HCEC 1CT (cell line): ENCODE measurements at places on chromosomes 1 and 21.

- DNase-seq = peak; percentile 36
Measured at GRCh38 chr1:178241837-178242236, 147.9 kb downstream of the RASAL2 start.

GRCh38 chr1:155017946-155018316 is 15.3 kb downstream of the ZBTB7B start:
- no peak for DNase-seq

DNA sequence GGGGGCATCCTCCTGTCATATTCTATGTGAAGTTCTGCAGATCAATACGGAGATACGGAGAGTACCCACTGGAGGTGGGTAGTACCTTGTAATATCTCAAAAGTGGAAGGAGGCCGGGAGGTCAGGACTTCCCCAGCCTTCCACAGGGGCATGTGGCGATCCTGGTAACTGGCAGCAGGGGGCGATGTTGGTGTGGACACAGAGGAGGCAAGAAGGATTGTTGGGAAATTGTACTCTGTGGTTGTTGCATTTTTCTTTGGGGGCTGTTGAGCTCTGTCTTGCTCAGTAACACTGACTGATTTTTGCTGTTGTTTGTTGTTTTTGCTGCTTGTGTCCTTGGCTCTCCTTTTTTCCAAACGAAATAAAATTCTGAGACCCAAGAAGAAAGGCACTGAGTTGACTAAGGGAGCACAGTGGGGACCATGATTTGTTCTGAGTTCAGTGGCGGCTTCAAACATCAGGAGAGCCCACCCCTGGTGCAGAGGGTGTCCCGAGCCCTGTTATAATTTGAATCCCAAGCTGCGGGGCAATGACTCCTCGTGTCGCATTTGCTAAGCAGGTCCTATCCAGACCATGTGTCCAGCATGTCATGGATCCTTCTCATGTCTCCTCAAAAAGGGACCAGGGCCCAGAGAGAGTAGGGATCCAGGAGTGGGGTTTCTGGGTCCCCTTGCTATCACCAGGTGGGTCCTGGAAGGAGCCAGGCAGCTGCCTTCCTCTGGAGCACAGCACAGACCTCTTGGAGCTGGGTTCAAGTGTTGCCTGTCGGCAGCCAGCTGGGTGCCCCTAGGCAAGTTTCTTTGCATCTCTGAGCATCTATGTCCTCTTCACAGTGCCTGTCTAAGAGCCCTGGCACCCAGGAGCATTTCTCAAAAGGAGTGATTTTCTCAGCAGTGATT is 22.8 kb downstream of the LHX4 start:
- peak; percentile 47 for DNase-seq

DNA sequence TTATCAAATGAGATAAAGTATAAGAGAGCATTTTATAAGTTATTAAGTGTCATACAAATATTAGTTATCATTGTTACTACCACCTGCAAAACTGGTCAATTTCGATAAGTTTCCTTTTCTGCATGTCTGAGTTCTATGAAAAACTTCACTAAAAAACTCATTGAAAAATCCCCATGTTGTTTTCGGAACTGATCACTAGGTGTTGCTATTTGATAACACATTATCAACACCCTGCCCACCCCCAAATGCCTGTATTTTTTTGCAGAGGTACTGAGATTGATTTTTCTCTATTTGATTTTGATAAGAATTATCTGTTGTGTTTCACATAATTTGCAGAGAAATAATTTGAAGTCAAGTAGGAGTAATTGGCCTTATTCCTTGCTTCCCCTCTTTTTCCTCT is 22.1 kb upstream of the DISP1 start:
- no peak for DNase-seq

GRCh38 chr1:225851805-225852204 is 30.4 kb downstream of the TMEM63A start:
- DNase-seq = no peak

GRCh38 chr21:38802050-38803026 is 3.4 kb upstream of the ETS2 start:
- DNase-seq = no peak

GRCh38 chr21:44653656-44654575 is 543 bp downstream of the KRTAP12-4 start:
- DNase-seq = no peak

DNA sequence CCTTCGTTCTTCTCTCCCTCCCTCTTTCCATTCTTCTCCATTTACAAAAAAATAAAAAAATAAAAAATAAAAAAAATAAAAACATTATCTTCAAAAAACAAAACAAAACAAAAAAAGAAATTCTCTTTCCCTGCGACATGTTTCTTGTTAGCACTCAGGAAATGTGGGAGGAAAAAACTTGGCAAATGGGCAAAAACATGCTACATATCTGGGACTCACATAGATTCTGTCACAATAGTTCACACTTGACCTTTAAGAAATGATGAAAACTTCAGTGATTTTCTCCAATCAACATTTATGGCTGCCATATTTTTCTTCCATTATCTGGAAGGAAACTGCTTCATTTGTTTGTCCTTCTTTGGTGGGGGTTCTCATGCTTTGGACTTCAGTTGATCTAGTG is 109.3 kb downstream of the PRKAB2 start:
- no peak for DNase-seq

DNA sequence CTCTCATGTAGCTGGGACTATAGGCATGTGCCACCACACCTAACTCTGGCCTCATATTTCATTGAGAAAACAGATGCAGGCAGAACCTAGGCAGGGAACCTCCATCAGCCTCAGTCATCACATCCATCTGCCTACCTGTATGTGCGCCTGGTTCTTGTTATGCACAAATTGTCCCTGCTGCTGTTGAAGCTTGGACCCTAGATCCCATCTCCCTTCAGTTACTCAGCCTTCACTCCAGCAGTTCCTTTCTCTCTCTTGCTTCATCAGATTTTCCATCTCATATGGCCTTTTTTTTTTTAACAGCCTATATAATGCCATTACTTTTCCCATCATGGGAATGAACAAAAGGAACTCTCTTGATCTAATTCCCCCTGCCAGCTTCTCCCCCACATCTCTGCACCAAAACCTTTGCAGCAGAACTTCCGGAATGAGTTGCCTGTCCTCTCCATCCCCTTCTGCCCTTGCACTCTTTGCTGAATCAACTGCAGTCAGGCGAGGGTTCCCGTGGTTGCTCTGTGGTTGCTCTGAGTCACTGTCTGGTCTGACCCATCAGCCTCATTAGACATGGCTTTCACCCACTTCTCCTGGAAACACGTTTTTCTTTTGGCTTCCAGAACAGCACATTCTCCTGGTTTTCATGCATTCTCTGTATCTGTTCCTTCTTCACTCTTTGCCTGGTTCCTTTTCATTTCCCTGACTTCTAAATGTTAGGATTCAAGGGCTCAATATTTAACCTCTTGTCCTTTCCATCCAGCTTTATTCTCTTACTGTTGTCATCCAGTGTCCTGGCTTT is 41.5 kb downstream of the UBE4B start:
- peak; percentile 95 for DNase-seq

- peak; percentile 95 for DNase-seq
Measured at GRCh38 chr1:214551436-214552173, at the start of gene PTPN14. Gene PTPN14, minus strand, starts transcription at chr1:214551602. Its CDS starts 86,799 bp downstream, at chr1:214464803.

- no peak for DNase-seq
Measured at GRCh38 chr1:84480650-84481049, 1.6 kb downstream of the RPF1 start.

GRCh38 chr21:18373606-18374005 is 30.0 kb downstream of the TMPRSS15 start:
- no peak for DNase-seq

DNA sequence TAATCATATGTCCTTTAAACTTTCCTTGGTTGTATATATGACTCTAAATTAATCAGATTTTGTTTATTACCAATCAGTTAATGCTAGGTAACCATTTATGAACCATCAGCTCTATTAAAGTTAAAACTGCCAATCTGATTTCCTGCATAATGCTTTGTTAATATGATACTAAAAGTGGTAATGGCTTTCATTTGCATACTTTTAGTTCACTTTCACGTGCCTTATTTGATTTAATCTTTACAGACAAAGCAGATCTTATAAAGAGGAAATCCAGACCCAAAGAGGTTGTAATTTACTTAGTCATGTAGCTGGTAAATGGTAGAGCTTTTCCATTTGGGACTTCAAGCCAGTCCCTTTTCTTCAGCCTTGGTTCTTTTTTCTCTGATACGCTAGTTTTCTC is 61.3 kb downstream of the CLIC4 start:
- DNase-seq = no peak

DNA sequence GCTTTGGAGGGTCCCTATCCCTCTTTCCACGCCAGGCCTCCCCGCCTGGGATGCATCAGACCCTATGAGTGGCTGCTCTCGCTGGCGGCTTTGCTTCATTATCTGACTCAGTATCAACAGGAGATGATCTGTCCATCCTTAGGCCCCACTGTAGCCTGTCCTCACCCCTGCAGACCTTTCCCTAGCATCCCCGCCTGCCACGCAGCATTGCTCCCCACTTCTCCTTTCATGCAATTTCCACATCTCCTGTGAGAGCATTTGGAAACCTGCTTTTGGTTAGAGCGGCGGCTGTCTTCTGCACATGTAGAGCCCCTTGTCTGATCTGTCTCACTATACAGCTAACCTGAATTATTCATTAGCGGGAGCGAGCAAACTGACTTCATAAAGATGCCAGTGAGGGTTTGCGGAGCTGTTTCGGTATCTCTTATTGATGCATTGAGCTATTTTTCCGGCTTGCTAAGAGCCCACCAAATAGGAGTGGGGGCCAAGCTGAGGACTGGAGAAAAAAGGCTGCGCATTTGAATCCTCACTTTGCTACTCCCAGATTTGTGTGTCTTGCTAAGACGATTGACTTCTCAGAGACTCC is 40.0 kb upstream of the ATP2B4 start:
- no peak for DNase-seq

DNA sequence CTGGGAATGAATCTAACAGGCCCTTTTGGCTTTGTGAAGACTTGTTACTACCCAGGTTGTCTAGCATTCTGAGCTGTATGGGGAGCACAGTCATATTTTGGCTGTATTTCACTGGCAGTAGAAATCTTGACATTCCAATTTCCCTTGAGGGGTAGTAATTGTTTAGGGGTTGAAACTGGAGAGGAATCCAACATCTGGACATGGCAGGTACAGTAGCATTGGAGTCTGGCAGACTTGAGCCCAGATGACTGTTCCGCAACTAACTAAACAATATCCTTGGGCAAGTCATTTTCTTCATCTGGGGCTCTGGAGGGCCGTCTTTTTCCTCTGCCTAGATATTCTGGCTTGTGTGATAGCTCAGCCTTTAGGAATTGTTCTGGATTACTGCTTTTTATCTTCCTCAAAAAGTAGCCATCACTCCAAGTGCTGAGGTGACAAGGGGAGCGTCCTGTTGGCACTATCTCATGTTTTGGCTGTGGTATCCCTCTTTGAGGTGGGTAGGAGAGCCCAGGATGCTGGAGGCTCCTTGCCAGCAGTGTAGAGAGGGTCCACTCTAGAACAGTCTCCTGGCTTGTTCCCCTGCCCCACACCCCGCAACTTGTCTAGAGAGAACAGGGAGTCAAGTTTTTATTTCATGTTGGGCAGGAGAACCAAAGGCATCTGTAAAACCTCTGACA is 22.7 kb upstream of the NBL1 start:
- DNase-seq = no peak

GRCh38 chr21:41582298-41582840 is 74.4 kb upstream of the TMPRSS2 start:
- no peak for DNase-seq

- DNase-seq = no peak
Measured at GRCh38 chr1:2406451-2407041, 5.8 kb downstream of the PEX10 start.

GRCh38 chr1:32917521-32917920 is 16.3 kb upstream of the TMEM54 start:
- DNase-seq = no peak

DNA sequence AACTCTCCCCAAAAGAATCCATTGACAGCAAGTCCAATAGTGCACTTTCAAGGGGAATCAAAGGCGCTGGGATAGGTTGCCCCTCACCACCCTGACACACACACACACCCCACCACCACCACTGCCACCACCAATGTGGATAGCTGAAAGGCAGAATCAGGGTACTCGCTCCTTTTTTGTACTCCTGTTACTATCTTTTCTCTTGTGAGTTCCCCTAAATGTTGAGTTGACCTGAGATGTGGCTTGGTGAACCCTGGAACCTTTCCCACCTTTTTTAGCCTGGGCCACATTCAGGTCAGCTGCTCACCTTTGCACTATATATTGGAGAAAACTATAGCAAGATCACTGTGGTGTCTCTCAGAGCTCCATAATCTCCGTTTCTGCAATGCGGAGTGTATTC is 3.9 kb downstream of the S100A8 start:
- DNase-seq = no peak

DNA sequence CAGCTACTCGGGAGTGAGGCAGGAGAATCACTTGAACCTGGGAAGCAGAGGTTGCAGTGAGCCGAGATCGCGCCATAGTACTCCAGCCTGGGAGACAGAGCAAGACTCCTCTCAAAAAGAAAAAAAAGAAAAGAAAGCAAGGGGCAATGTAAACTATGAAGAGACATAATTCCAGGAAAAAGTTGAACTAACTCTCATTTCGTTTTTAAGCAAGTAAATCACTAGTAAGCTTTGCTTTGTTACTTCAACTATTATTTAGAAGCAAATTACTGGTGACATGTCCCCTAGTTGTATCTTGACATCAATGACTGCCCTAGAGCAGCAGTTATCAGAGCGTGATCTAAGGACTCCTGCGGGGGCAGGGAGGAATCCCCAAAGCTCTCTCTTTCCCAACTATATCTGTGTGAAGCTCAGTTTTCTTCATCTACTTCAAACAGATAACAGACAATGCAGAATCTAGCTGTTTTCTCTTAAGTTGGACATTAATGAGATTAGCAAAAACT is 18.7 kb downstream of the CLSTN1 start:
- DNase-seq = no peak

GRCh38 chr1:39282537-39283216 is 78.2 kb downstream of the MACF1 start:
- DNase-seq = peak; percentile 66

- DNase-seq = no peak
Measured at GRCh38 chr1:81540216-81540615, 260.5 kb upstream of the ADGRL2 start.

DNA sequence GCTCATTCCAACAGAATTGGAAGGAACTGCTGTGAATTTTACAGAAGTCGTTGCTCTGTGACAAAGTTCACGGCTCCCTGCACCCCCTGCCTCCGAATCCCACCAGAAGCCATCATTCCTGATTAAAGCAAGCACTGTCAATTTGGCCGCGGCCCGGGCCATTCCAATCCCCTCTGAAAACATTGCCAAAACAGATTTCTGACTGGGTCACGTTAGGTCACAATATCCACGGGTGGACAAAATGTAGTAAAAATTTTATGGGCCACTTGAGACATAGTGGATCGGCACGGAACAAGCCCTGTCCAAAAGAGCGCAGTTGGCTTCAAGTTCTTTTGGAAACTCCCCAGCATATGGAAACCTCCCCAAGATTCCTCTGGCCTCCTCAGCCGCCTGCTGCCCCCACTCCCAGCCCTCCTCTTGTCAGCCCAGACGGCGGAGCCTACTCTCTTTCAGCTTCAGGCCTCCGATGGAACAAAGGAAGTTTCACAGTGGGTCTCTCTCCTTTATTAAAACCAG is 67.2 kb upstream of the IFNAR2 start:
- no peak for DNase-seq

DNA sequence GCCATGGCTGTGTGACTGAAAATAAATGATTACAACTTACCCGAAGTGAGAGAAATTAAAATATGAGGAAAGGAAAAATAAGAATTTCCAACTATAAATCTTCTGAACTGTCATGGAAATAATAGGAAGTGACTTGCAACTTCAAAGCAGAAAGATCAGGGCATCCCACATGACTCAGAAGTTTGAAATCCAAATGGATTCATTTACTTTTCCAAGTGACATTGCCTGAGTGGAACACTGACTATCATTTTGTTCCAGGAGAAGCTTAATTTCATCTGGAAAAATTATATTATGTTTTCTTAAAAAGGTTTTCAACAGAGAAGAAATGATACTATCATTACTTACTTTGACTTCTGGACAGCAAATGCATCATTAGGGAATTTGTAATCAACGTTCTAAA is 110.8 kb downstream of the GREM2 start:
- DNase-seq = peak; percentile 37
